ENCODE measurements at places on chromosomes 3 and 15.

DNA sequence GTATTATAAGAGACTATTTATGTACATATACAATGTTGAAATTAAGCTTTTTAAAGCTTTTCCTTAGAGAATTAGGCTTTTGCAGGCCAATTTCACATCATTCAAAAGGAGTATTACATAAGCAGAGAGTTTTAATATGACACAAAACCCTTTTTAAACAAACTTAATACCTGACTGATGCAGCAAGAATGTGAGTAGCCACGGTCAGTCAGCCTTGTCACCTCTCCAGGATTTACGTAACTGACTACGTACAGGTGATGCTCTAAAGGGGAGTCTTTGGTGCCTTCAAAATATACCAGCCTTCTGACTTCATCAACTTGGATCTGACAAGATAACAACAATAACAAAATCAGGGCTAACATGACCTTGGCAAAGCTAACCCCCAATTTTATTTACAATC, 44.2 kb upstream of the IGDCC4 start:
- no peak for DNase-seq

- DNase-seq = no peak
Measured at GRCh38 chr3:185582236-185582635, 3.9 kb upstream of the SENP2 start.

- no peak for DNase-seq
Measured at GRCh38 chr3:46695177-46695961, 1.9 kb upstream of the ALS2CL start.

GRCh38 chr3:45565342-45565741, 29.2 kb upstream of the LIMD1 start:
- DNase-seq = no peak

- no peak for DNase-seq
Measured at GRCh38 chr3:45773072-45773471, 23.3 kb downstream of the SLC6A20 start.
